ENCODE measurements at places on chromosomes 6 and 20.

GRCh38 chr6:30722280-30723112 lies 2.3 kb downstream of the TUBB start:
- no peak for DNase-seq

GRCh38 chr6:117089604-117090003 lies 175.8 kb upstream of the VGLL2 start:
- DNase-seq = no peak

DNA sequence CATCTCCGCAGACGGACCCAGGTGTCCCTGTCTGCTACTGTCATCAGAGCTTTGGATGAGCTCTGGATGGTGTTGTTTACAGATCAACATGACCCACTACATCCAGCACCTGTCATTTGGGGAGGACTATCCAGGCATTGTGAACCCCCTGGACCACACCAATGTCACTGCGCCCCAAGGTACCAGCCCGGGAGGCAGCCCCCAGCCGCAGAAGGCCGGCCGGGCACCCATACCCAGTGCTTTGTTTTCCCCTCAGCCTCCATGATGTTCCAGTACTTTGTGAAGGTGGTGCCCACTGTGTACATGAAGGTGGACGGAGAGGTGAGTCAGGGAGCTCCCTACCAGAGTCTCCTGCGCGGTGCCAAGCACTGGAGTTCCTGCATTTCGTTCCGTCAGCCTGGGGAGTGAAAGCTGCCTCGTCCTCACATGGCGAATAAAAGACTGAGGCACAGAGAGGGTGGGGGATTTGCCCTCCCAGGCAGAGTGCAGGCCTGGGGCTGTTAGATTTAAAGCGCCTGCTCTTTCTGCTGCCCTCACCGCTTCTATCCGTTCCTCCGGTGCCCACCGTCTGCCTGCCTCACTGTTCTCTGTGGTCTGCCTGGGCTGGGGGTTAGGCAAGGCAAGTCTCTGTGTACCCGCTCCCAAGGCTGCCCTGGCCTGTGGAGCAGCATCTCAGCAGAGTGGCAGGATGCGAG lies 14.2 kb downstream of the ERGIC3 start:
- no peak for DNase-seq

- peak; percentile 66 for DNase-seq
These were observed 144.5 kb downstream of the CEBPB start for GRCh38 chr20:50335105-50335504.

DNA sequence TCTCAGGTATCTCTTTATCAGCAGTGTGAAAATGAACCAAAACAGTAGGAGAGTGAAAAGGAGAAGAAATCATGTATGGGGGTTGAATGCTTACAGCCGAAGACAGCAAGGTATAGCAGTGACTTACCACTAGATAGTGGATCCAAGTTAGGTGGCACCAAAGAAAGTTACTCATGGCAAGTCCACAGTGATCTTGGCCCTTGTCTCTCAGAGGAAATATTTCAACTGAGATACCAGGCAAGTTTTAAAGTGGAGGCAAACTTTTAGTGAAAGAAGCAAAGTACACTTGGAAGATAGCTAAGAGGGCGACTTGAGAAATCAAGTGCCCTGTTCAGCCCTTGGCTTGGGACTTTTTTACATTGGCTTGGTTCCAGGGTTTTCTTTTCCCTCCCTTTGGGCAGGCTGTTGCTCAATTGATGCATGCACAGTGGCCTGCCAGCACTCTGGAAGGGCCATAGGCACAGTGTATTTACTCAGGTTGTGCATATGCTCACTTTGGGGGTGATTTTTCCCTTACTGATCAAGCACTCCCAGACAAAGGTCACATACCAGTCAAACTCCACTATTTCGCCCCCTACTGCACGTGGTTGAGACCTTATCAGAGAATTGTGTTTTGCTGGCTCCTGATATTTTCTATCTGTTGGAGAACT lies 329.5 kb upstream of the KHDRBS2 start:
- DNase-seq = no peak

- DNase-seq = no peak
These were observed 13.4 kb upstream of the MAPRE1 start for GRCh38 chr20:32806356-32806755.

GRCh38 chr6:154347981-154348380 lies 8.6 kb downstream of the IPCEF1 start:
- DNase-seq = no peak

DNA sequence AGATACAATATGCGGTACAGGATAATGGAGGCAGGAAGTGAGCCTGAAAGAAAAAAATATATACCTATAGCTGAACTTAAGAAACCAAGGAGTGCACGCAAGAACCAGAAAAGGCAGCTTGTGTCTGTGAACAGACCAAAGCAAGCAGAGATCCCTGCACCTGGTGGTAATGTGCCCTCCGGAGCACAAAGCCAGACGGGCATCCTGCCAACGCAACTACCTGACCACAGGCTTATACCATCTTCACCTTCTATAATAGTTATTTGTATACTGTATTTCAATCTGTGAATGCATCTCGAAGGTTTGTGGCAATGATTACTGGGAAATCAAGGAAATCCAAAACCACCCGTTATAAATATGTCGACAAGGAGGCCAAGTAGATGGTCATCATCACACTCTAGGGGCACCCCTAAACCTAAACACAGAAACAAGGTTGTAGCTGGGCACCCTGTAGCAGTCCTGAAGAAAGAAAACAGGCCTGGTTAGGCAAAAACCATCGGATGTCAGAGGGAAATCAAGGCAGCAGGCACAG lies 801 bp downstream of the FBXL4 start:
- DNase-seq = no peak

GRCh38 chr20:44212792-44213191 lies 2.2 kb upstream of the OSER1 start:
- no peak for DNase-seq

GRCh38 chr6:136618086-136618485 lies 67.9 kb upstream of the MAP7 start:
- no peak for DNase-seq

- DNase-seq = no peak
These were observed 92.4 kb downstream of the TMEM242 start for GRCh38 chr6:157230910-157231309.

- DNase-seq = no peak
These were observed 352.2 kb downstream of the PTPRT start for GRCh38 chr20:42837456-42837855.

- no peak for DNase-seq
These were observed 264.3 kb downstream of the PTPRK start for GRCh38 chr6:128256095-128256494.

DNA sequence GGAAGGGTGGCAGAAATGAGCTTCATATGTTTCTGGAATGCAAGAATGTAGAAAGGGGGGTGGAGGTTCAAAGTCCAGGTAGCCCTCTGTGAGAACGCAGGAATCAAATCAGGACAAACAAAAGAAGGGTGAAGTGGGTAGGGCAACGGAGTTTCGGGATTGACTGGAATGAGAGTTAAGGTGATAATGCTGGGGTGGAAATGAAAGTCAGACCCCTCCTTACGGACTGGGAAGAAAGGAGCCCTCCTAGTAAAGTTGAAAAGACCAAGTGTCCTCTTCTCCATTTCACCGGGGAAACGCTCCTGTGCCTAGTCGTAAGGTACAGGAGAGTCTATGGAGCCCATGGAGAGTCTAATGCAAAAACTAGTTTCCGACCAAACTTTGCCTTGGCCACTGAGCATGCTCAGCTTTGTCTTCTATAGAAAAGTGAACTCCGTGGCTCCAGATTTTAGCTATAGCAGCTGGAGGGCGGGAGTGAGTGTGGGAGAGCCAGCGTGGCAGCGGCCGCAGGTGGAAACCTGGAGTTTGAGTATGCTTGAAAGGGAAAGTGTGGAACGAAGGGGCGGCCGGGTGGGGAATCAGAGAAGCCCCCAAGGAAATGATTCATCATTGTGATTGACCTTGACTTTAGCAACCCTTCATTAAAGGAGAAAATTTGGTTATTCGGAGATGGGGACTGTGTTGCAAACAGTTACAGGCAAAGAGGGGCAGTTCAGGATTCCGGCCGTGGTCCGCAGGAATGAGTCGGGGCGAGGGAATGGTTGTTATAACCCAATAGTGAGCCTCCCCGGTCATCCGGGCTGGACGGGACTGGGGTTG lies 1.3 kb upstream of the LRRC1 start:
- no peak for DNase-seq

DNA sequence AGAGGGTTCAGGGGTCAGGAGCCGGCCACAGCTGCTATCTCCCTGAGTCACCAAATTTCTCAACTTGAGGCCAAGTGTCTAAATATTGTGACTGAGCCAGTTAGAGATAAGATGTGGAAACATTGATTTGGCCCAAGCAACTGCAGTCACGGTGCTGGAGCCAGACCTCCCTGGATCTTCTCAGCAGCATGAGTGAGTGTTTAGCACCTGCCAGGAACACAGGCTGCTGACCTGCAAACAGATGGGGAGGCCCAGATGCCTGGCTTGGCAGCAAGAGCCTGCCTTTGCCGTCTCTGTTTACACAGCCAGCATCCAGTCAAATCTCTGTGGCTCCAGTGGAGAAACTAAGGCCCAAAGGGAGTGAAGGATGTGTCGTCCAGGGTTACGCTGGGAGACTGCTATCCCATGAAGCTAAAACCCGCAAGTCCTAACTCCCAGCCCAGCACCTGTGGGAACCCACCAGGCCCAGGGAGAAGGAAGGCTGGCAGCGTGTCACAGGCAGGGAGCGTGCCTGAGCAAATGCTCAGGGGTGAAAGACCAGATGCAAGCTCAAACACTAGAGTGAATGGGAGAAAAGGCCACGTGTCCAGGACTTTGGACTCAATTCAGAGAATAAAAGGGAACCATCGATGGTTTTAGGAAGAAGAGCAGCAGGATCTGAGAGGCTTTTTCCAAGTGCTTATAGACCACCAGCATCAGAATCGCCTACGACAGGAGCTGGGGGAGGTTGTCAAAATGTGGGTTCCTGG lies 15.9 kb upstream of the PTGIS start:
- DNase-seq = no peak

- DNase-seq = peak; percentile 31
These were observed 166.4 kb upstream of the PRND start for GRCh38 chr20:4555188-4555890.

DNA sequence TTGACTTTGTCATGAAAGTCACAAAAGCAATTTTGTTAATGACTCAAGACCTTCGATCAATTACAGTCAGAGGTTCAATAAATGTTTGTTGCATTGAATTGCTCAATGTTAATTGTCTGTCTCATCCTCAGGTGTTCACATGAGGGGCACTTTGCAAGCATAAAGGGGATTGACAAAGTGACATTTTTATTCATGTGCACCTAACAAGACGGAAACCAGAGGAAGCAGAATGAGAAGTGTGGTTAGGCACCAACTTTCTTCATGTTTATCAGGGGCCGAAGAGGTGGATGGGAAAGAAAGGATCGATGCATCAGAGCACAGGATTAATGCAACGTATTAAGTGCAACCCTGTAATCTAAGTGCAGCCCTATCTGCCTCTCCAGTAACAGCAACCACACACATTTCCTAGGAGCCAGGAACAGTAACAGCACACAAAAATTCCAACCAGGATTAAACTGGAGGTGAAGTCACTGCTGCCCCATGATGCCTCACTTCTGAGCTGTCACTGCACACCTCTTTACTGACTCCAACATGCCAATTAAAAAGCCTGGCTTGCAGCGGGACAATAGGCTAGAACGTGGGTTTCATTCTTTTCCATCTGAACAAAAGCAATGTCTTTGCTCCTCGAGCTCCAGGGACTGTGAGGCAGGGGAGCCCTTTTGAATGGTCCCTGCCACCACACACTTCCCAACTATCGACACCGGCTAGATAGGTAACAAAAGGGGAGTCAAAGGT lies 262.7 kb downstream of the CD83 start:
- no peak for DNase-seq

- no peak for DNase-seq
These were observed 457.3 kb upstream of the SULF2 start for GRCh38 chr20:48242623-48243022.

GRCh38 chr6:12720310-12720709 lies 3.7 kb downstream of the PHACTR1 start:
- no peak for DNase-seq

DNA sequence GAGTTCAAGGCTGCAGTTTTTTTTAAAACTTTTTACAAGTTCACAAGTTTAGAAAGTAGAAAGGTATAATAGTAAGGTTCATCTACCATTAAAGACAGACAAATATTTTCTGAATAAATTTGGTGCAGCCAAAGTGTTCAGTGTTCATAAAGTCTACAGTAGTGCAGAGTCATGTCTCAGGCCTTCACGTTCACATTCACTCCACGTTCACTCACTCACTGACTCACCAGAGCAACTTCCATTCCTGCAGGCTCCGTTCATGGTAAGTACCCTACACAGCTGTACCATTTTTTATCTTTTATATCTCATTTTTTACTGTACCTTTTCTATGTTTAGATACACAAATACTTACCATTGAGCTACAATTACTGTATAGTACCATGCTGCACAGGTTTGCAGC lies 67.6 kb downstream of the B4GALT5 start:
- DNase-seq = no peak

GRCh38 chr6:47651505-47651944 lies 46.9 kb upstream of the ADGRF4 start:
- DNase-seq = peak; percentile 63

GRCh38 chr6:31888276-31889258 lies 8.9 kb downstream of the EHMT2 start:
- DNase-seq = no peak

DNA sequence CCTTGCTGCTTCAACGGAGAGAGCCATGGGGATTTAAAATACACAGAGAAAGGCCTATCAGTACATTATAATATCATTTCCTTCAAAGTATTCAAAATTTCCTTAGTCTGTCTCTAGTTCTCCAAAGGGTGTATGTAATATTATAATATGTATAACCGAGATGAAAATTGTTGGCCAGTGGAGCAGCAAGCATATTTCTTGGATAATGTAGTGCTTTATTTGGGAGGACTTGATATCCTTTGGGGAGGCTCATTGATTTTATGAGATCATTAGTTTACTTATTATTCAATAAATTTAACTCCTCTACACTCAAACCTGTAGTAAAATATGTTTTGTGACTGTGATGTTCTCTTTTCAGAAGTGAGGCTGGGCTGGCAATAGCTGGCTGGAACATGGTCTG lies 802.9 kb upstream of the FLRT3 start:
- DNase-seq = no peak

DNA sequence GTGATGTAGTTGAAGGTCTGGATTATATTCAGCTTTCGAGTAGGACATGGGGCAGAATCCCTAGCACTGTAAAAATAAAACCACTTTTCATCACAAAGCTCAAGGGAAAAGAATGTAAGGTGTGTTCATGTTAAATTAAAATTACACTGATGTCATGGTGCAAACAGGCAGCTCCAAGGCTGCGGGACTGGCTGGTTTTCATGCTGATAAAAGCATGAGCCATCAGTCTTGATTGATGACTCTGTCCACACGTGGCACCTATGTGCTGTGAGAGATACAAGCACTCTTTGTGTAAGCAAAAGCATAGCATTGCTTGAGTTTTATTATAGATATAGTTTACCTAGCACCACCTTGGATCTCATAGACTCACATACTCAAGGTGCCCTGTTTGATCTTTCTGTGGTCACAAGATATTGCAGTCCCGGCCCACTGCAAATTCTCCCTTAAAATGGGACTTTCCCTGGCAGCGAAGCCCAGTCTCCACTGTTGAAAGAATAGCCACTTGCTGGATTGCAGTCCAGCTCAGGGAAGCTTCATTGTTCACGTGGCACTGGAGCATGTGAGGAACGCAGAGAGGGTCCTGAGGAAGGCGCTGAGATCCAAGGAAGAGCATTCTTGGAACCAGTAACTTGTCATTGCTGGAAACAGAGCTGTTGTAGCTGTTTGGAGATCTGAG lies 90.6 kb downstream of the TIAM2 start:
- peak; percentile 83 for DNase-seq
